ENCODE measurements at places on chromosomes 7 and 10. TPM values are rescaled to one million over a fixed set of nuclear protein-coding genes. Genes with fewer than 3 reads are reported as not detected.

The CPSF4 gene
- 70.0 TPM for total RNA-seq

The ANLN gene
- total RNA-seq, result 44.6 TPM

The VENTX gene
- total RNA-seq, result not detected

The TMEM273 gene
- 0.80 TPM for total RNA-seq

The UCMA gene
- not detected for total RNA-seq

The SPDYE5 gene
- not detected for total RNA-seq

The PALD1 gene
- 2.7 TPM for total RNA-seq

The CDNF gene
- 0.96 TPM for total RNA-seq

The EPO gene
- total RNA-seq, result not detected

The PLEKHS1 gene
- not detected for total RNA-seq

The CUBN gene
- total RNA-seq, result 0.76 TPM

The ZMIZ2 gene
- 122 TPM for total RNA-seq

The FANK1 gene
- total RNA-seq, result 1.1 TPM

The ASB13 gene
- total RNA-seq, result 11.3 TPM

The LIPN gene
- not detected for total RNA-seq

The GIMAP6 gene
- 34.2 TPM for total RNA-seq

The CCDC146 gene
- total RNA-seq, result 0.93 TPM

The MSANTD7 gene
- 26.5 TPM for total RNA-seq

The WNT16 gene
- total RNA-seq, result not detected

Measured in activated naive CD8-positive, alpha-beta T cell treated with anti-CD3 and anti-CD28 coated beads for 36 hours (primary cell).